ENCODE measurements at places on chromosomes 1 and 21. TPM values are rescaled to one million over a fixed set of nuclear protein-coding genes. Genes with fewer than 3 reads are reported as not detected.

DNA sequence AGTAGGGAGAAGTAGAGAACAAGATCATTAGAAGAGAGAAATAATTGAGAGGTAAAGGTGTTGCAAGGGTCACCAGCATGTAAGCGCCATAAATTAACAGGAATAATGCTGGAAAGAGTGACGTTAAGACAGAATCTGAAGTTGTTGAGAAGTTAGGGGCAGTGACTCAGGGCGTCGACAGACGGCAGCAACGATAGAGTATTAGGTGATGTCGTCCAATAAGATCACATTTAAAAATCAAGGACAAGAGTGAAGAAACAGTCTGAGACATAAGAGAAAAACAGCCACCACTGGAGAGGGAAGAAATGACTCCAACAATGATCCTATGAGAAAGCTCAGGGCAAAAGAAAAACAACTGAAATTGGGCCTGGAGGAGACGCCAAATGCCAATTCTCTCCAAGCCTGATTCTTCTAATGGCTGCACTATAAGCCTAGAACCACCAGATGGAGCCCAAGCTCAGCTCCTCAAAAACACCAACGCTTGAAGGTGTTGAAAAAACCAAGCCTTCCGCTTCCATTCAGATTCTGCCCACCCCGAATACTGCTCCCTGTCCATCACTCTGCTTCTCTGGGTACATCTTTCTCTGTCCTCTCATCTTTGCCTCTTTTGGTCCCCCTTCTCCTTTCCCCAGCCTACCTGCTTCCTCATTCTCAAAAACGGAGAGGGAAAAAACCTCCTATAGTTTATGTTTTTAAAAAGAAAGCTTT, 70.0 kb downstream of the LUZP1 start:
- DNase-seq: peak; percentile 50

- no peak for DNase-seq
Observed at GRCh38 chr1:223386013-223386412, 7.2 kb upstream of the CCDC185 start.

The MCOLN3 gene
- 2.0 TPM for polyA plus RNA-seq

The SHISA4 gene
- 18.5 TPM for polyA plus RNA-seq

The NPR1 gene
- 14.4 TPM for polyA plus RNA-seq

Data from right lung (tissue), 10 donors.